ENCODE measurements at places on chromosomes 4 and X.

GRCh38 chr4:147778942-147779341 is 47.1 kb downstream of the ARHGAP10 start:
- DNase-seq = no peak

DNA sequence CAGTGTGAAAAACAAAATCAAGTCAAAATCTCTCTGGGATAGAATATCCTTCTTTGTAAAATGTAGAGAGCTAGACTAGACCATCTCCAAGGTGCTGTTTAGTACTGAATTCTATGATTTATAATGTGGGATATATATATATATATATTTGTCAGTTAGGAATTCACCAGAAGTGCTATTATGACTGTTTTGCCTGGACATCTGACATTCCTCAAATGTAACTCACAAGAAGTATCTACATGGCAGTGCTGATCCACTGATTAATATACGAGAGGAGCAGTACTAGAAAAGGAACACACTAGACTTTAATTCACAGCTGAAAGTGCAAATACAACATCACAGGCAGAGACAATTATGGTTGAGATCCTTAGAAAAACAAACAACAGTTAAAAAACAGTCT is 208.9 kb downstream of the GBA3 start:
- no peak for DNase-seq

- DNase-seq = no peak
Observed at GRCh38 chrX:133786382-133786781, 199.0 kb downstream of the GPC3 start.

GRCh38 chr4:42676066-42676951 is 19.4 kb upstream of the ATP8A1 start:
- DNase-seq = no peak

DNA sequence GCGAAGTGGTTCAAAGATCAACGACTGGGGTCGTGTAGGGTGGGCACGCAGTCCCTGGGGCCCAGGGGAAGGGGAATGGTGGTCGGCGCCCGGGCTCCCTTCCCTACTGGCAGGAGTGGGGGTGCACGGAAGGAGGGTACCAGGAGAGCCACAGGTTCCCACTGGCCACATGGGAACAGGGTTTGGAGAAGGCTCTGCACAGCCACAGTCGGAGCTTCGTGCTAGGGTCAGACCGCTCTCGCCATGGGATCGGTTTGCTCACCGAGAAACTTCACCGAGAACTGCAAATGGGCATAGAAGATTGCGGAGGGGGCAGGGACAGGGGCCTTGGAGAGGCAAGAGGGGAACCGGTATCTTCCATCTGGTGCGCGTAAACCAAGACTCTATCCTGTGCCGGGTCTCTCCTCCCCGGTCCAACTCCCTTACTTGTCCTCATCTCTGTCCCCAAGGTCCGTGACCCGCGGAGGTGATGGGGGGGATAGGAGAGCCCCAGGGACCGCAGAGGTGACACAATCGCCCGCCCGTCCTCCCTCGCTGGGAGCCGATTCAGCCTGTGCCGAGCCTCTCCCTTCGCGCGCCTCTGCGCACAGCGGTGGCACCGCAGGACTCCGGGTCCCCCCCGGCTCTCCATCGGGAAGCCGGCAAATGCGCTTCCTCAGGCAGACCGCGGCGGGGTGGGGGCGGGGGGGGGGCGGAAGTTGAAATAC is 1.0 kb downstream of the SCD5 start:
- DNase-seq = no peak

GRCh38 chrX:22193851-22194659 is 78.7 kb upstream of the CBLL2 start:
- no peak for DNase-seq

- no peak for DNase-seq
Observed at GRCh38 chr4:107755841-107756356, 35.9 kb upstream of the PAPSS1 start.

DNA sequence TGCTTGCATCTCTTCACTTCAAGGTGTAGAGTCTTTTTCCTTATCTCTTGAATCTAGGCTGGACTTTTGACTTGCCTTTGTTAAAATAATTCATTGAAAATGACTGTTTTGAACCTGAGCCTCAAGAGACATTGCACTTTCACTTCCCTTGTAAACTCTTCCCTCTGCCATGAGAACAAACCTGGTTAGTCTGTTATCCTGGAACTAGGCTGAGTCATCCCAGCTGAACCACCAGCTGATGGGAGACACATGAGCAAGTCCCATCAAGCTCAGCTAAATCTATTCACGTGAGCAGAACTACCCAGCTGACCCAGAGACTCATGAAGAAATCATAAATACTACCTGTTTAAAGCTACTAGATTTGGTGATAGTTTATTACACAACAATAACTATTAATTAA is 202.3 kb upstream of the CENPE start:
- DNase-seq = no peak

GRCh38 chr4:130419211-130419975 is 1323.4 kb downstream of the C4orf33 start:
- DNase-seq = no peak

GRCh38 chr4:88411491-88412096 is 32.9 kb downstream of the HERC6 start:
- no peak for DNase-seq

DNA sequence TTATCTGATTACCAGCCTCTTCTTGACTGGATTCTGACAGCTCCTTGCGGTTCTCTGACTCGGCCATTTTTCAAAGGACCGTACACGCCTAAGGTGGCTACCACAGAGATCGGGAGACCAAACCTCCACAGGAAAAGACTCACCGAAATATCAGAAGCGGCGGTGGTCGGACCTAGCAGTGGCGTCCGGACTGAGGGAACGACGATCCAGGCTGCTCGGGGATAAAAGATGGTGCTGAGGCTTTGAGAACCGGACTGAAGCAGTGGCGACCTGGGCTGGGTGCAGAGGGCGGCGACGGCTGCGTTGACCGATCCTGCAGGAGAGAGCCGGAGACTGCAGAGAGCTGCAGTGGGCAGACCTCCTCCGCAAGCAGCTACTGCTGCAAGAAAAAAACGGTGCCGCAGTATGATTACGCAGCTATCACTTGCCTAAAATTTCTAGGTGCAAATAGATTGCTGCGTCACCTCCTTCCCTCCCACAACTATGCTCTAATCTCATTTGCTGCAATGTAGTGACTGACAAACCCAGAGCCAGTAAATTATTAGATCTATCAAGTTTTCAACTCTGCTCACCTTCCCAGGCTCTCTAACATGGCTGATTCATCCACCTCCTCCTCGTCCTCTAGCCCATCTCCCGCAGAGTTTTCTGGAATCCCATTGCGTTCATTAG is at the start of gene NAP1L2:
Gene NAP1L2, minus strand, starts transcription at position 426 of the 669 bp plus-strand sequence. Its CDS starts 359 bp downstream, at position 67.
- DNase-seq = no peak

DNA sequence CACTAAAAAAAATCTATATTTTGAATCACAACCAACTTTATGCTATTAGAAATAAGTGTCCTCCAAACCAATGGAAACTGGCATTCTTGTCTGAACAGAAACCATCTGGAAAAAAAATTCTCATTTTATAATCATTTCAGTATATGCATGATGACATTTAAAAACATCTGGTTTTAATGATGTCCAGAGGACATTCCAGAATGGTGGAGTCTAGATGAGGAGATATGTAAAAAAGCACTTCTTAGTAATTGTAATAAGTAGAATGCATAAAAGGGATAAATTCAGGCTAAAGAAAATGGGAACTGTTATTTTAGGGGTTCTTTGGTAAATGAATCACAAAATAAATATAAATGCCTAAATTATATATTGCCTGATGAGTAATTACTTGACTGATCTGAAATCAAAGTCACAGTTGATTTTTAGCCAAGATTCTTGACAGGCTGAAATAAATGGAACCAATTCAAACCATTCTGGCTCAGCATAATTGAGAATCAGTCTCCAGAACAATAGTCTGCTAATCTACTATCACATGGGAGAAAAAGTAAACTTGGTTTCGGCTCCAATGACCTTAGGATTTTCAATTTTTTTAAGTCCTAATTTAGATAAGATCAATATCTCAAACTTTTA is 636.6 kb downstream of the FAT4 start:
- no peak for DNase-seq

DNA sequence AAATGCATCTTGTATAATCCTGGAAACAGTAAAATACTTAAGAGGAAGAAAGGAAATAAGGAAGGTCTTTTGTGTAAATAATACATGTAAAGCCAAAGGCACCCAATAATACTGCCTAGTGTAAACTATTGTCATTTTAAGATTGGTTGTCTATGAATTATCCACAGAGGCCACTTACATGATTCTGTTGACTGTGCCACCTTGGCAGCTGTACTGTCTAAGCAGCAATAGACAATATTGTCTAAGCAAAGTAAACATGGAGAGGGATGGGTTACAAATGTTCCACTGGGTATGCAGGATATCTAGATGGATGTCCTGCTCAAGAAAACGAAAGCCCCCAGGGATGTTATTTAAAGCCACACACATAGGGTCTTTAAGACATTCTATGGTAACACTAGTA is 19.4 kb downstream of the BEND4 start:
- DNase-seq = no peak

DNA sequence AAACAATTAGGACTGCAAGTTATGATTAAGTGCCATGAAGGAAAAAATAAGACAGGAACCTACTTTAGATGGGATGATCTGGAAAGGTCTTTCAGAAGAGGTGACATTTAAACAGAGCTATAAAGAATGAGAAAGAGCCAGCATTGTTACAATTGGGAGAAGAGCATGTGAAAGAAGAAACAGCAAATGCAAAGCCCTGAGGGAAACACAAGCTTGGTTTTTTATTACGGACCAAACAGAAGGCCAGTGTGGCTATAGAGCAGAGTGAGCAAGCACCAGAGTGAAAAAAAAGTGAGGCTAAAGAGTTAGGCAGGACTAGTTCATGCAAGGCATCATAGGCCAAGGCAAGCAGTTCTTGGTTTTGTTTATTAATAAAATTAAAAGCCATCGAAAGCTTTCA is 175.6 kb downstream of the RBMX2 start:
- DNase-seq = no peak

DNA sequence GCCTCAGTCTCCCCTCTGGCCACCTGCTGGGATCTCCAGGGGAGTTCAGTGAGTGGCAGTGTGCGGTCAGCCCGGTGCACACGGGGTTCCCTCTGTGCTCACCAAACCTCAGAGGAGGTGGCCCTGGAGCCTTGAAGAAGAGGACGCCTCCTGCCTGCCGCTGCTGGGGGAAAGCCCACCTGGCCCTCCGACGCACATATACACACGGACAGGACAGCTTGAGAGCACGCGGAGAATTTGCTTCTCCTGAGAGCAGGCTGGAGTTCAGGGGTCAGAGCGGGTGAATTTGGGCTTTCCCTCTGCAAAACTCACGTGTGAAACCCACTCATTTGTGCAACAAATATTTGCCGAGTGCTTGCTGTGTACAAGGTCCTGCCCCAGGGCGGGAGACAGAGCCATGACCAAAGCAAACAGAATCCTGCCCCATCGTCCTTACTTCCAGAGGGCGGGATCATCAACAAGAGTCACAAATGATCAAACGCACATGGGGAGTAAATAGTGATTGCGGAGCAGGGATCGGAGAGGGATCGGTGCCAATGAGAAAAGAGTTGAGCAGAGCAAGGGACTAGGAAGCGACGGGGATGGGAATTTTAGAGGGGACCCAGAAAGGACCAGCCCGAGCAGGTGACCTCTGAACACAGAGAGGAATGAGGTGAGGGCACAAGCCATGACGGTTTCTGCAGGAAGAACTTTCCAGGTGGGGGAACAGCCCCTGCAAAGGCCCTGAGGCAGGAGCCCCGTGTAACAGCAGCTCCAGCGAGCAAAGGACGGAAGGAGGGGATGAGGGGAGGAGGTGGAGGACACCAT is 17.6 kb downstream of the BLOC1S4 start:
- DNase-seq = no peak

- DNase-seq = peak; percentile 7
Observed at GRCh38 chrX:15854080-15854655, 445 bp downstream of the AP1S2 start.

DNA sequence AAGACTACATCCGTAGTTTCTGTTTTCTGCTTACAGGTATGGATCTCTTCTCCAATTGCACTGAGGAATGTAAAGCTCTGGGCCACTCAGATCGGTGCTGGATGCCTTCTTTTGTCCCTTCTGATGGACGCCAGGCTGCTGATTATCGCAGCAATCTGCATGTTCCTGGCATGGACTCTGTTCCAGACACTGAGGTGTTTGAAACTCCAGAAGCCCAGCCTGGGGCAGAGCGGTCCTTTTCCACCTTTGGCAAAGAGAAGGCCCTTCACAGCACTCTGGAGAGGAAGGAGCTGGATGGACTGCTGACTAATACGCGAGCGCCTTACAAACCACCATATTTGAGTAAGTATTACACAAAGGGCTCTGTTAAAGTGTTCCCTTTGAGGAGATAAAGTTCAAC is 13.8 kb downstream of the PCDH10 start:
- no peak for DNase-seq

DNA sequence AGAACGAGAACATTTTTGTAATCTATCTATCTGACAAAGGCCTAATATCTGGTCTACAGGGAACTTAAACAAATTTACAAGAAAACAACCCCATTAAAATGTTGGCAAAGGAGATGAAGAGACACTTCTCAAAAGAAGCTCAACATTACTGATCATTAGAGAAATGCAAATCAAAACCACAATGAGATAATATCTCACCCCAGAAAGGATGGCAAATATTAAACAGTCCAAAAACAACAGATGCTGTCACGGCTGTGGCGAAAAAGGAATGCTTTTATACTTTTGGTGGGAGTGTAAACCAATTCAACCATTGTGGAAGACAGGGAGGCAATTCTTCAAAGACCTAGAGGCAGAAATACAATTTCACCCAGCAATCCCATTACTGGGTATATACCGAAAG is 2284.8 kb downstream of the ARAP2 start:
- no peak for DNase-seq

DNA sequence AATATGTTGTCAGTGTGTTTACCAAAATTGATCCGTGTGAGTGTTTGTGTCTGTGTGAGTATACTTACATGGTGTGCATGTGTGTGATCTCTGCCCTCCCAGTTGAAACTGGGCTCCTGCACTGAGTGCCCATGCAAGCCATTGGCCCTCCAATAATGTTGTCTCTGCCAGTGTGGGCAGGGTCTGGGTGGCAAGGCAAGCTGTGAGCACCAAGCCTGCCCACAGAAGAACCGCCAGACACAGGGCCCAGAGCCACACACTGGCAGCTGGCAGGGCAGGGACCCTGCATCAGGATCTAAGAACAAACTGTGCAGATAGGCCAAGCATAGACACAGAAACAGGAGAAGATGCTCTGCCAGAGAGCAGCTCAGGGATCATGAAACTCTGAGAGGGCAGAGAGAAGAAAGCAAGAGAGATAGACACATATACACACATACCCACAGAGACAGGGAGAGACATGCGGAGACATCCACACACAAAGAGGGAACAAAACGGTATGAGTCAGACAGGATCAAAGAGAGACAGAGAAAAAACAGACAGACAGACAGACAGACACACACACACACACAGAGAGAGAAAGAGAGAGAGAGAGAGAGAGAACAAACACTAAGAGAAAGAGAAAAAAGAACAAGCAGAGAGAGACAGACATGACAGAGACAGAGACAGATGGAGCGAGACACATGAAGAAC is 555.0 kb downstream of the MID1IP1 start:
- DNase-seq = no peak

DNA sequence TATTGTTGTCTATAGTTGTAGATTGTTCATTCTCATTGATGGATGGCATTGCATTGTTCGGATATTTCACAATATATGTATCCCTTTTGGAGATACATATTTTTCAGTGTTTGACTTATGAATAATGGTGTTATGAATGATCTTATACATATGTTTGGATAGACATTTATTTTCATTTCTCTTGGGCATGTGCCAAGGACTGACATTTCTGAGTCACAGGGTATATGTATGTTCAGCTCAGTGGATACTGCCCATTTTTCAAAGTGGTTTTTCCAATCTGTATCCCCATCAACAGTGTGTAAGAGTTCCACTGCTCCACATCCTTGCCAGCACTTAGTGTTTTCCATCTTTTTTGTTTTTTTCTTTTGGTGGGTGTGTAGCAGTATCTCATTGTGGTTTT is 45.0 kb upstream of the RAB40AL start:
- DNase-seq = no peak

GRCh38 chr4:124433500-124433899 is 279.0 kb downstream of the ANKRD50 start:
- no peak for DNase-seq

Data from stimulated activated CD8-positive, alpha-beta memory T cell treated with anti-CD3 and anti-CD28 coated beads, Interleukin-4, amount 100 ng/mL, for 4 hours (primary cell).